ENCODE measurements at places on chromosomes 2 and 18.

DNA sequence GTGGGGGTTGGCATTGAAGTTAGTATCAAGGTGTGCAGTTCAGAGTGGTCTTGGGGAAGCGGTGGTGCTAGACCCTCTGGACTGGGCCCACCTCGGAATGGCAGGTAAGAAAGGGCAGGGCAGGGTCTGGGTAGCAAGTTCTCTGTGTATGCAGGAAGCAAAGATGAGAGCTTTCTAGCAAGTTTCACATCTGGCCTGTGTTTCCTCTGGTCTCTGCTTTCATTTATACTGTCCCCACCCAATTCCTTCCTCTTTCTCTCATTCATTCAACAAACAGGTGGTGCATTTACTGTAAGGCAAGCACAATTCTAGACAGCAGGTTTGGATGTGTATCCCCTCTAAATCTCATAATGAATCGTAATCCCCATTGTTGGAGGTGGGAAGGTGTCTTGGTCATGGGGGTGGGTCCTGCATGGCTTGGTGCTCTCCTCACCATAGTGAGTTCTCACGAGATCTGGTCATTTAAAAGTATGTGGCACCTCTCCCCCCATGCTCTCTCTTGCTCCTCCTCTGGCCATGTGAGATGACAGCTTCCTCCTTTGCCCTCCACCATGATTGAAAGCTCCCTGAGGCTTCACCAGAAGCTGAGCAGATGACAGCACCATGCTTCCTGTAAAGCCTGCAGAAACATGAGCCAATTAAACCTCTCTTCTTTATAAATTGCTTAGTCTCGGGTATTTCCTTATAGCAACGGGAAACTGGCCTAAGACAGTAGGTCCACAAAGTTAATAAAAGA lies 51.8 kb downstream of the PKDCC start:
- no peak for DNase-seq

DNA sequence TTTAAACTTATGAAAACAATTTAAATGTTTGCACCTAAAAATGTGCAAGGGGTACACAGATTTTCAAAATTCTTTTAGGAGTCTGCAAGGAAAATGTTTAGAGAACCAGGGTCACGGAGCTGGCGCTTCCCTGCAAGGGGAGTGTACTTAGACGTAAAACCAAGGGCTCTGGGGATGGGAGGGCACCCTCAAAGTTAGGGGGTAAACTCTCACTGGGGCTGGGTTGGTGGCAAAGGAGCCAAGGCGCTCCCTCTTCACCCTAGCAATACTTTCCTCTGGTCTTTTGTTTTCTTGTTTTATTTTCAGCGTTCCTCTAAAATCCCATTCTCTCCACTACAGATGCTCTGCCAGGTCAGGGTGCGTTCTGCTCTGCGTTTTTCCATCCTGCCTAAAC lies 20.0 kb downstream of the TMEM247 start:
- no peak for DNase-seq

- DNase-seq: no peak
Measured at GRCh38 chr2:196449083-196449482, 190.4 kb upstream of the CCDC150 start.

GRCh38 chr18:29076645-29077044 lies 899.7 kb upstream of the CDH2 start:
- DNase-seq: no peak

- DNase-seq: no peak
Measured at GRCh38 chr2:119112770-119113488, 45.6 kb downstream of the C1QL2 start.

- DNase-seq: no peak
Measured at GRCh38 chr2:38959466-38959865, 69.8 kb downstream of the ARHGEF33 start.

DNA sequence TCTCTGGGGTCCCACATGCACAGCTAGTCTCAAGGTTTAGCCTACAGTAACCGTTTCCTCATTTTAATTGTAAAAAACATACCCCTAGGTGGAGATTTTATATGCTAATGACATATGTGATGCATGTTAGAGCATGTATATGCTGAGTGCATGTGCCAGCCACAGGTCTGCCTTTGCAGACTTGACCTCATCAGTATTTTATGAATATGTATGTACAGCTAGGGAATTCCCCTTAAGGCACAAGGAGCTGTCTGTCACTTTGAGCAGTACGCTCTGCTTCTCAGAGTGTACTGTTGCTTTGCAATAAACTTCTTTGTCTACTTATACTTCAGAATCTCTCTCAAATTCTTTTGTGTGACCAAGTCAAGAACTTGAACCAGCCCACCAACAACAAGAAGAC lies 131.2 kb upstream of the ERBB4 start:
- no peak for DNase-seq

GRCh38 chr2:41662461-41662860 lies 385.4 kb upstream of the PKDCC start:
- DNase-seq: no peak
